ENCODE measurements at places on chromosomes 3 and 15. TPM values are rescaled to one million over a fixed set of nuclear protein-coding genes. Genes with fewer than 3 reads are reported as not detected.

GRCh38 chr3:48567500-48567899 lies 3.9 kb upstream of the UCN2 start:
- DNase-seq = no peak

DNA sequence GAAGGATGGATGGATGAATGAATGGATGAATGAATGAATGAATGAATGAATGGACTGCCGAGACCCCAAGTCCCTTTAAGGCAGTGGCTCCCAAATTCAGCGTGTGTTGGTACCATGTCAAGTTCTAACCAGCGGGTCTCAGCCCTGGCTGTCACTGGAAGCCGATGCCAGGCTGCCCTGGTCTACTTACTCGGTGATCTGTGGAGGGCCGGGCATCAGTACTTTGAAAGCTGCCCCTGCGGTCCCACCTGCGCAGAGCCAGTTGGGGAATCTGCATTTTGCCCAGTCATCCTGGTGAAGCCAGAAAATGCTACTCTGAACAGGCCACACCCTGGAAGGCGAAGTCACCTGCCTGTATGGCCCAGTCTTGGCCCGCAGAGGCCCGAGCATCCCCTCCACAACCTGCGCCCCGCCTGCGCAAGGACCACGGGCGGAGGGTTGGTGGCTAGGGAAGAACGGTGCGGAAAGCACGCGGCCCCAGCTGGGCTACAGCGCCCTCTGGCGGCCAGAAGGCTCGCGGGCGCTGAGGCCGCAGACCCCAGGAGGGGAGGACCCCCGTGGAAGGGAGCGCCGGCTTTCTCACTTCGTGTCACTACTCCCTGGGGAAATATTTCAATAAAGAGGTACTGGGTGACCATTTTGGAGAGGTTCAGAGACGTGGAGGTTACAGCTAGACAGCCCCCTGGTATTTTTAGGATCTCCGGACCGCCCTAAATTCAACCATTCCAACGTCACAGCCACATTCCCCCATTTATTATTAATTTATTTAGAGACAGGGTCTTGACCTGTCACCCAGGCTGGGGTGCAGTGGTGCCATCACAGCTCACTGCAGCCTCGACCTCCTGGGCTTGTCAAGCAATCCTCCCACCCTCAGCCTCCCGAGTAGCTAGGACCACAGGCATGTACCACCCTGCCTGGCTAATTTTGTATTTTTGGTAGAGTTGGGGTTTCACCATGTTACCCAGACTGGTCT lies 34.9 kb downstream of the PRKCD start:
- peak; percentile 43 for DNase-seq

DNA sequence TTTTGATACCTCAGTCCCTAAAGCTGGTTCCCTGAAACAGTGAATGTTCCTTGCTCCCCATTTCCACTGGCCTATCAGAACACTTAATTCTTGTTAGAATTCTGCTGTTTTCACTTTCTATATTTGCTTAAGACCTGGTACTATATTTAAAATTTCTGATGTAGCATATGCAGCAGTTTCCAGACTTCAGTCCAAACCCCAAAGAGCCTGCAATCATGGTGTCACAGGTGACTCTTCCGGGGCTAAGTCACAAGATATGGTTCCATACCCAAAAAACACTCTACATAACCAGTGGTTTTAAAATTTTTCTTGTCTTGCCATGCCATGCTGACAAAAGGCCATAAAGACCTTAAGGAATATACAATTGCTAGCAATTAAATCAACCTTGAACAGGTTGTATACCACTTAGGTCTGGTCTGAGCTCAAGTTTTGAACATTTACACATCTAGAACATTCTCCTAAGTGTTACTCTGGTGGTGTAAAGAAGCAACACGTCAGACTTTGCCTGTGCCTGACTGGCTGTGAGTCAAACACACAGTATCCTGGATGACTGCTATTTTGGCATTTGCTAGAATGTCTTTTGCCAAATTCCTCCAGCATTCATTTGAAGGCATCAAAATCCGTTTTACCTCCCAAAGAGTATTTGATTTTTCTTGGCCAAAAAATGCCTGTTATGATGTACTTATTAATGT lies 160.0 kb downstream of the FRMD5 start:
- DNase-seq = peak; percentile 50

Gene GOLGA8G
- total RNA-seq = not detected

Gene OXTR
- 0.39 TPM for total RNA-seq

Gene SCG5
- 0.68 TPM for total RNA-seq

- DNase-seq = no peak
Observed at GRCh38 chr15:88498996-88499395, 31.5 kb downstream of the MRPS11 start.

DNA sequence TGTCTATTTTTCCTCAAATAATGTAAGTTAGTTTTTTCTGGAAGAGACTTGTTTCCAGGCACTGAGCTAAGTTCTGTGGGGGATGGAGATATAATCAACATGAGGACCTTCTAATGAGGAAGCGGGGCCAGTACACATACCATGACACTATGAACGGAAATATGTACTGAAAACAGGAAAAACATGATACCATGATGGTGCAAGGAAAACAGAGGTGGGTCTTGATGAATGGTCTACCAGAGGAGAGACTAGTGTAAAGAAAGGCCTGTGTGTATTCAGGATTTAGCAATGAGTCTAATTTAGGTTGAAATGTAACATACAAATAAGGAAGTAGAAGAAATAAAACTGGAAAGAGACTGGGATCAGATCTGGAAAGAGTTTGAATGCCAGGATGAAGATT lies 38.9 kb upstream of the TPRG1 start:
- DNase-seq = no peak

DNA sequence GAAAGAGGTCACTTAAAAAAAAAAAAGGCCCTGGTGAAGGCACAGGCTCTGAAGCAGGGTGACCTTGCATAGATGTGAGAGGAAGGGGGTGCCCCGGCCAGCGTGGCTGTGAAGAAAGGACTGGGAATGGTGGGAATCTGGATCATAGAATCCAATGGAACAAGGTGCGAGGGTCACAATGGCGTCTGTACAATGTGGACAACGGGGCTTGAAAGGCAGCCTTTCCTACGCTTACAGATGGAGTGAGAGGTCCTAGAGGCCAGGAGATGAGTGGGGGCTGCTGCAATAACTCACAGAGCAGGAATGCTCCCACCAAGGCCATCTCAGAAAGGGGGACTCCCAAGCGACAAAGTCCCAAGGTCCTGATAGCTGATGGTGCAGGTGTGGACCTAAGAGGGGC lies 162.2 kb downstream of the ATP10A start:
- no peak for DNase-seq

DNA sequence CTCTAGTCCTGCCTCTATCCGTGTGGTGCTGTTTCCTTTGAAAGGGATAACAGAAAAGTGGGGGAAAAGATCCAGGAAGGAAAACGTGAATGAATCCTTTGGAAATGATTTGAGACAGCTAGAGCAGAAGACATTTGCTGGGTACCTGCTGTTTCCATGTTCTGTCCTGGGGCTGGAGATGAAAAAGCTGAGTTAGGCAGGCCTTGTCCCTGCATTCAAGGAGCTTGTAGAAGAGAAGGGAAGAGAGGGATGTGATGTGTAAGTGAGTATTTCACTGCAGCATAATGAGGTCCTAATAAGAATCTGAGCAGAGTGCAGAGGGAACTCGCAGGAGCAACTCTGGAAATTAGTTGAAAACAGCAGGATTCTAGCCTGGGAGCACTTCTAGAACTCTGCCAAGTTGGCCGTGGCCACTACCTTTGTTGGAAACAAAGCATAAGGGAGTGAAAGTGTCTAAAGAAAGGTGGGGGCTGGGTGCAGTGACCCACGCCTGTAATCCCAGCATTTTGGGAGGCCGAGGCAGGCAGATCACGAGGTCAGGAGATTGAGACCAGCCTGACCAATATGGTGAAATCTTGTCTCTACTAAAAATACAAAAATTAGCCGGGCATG lies 13.8 kb upstream of the SEMA4B start:
- no peak for DNase-seq

Gene DNAH12
- 0.19 TPM for total RNA-seq

GRCh38 chr3:38968403-38968802 lies 83.3 kb downstream of the SCN11A start:
- no peak for DNase-seq

DNA sequence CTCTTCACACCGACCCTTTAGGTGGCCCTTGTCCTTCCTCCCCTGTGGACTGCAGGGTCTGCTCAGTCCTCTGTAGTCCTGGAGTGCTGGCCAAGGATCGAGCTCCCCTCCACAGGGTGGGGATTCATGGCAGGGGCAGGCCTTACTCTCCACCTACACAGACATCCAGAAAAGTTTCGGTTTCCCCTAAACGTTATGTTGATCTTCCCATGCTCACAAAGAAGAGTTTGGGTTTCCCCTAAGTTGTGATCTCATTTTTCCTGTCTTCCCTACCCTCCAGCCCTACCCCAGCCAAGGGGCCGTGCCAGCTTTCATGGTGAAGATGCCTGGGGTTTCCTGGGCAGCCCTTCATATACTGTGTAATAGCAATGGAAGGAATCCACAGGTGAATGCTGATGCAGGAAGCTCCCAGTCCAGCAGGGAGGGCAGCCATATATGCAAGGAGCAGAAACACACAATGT lies 10.3 kb downstream of the STOML1 start:
- DNase-seq = no peak

Gene SLC22A14
- total RNA-seq = not detected

DNA sequence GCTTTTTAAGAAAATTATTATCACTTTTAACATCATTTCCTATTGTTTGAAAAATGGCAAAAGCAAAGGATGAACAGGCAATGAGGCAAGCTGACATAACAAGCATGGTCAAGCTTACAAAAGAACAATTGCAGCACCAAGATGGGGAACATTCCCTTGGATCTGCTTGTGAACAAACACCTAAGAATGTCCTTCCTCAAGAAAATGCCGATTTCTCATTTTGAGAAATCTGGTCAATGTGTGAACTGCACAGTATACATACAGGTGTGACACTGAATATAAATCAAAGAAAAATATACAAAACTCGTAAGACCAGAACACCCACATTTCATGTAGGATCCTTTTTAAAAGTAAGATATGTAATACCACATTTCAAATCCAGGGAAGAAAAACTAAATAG lies 58.9 kb downstream of the LRRFIP2 start:
- DNase-seq = no peak

DNA sequence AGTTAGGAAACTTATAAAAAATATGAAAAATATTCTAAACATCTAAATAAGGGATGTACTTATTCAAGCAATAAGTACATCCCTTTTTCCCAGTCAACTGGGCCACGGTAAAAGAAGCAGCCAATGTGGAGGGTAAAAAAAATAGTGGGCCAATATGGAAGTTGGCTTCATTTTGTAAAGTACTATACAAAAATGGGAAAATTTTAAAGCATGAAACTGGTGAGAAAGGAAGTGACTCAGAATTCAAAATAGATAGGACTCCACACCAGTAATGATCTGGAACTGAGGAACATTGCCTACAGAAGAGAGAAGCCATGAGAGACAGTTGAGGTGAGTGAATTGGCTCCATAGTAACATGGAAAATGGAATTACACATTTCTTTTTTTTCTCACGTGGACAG lies 108.9 kb downstream of the FNDC3B start:
- no peak for DNase-seq

GRCh38 chr15:95451938-95452337 lies 878.6 kb upstream of the NR2F2 start:
- no peak for DNase-seq

GRCh38 chr3:172692751-172693338 lies 18.0 kb downstream of the NCEH1 start:
- DNase-seq = no peak

- no peak for DNase-seq
Observed at GRCh38 chr3:101873619-101874018, 24.3 kb downstream of the NFKBIZ start.

DNA sequence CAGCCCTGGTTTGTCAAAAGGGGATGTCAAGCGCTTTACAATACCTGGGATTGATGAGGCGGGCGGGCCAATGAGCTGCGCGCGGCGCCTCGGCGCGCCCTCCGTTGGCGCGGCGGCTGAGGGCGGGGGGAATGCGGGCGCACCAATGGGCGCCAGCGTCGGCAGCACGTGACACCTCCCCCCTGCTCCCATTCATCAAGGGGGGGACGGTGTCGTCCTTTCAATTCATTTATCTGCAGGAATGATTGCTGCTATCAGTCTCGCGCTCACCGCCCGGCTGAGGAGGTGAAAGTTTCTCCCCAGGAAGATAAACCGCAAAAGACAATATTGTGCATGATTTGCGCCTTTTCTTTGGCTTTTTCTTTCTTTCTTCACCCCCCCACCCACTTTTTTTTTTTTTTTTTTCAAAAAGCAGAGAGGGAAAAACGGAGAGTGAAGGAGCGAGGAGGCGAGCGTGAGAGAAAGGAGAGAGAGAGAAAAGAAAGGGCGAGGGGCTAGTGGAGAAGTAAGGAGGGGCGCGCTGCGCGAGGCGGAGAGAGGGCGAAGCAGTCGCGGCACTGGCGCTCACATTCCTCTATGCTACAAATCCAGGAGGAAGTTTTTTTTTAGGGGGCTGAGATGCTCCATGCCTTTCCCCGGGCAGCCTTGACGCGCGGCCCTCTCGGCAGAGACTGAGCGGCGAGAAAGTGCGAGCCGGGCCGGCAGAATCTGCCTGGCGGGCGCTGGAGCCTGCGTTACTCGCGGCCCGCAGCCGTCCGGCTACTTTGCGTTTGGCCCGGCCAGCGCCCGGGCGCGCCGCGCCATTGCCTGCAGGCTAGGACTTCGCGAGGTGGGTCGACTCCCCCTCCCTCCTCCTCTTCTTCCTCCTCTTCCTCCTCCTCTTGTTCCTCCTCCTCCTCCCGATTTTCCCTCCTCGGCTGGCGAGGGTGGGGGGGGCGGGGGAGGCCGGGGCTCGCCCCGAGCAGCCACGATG lies at the start of gene ZIC1:
TSS of gene ZIC1 (plus strand) at position 223 of the 973 bp plus-strand sequence. CDS start at position 971, 748 bp downstream.
- DNase-seq = no peak

Gene NRROS
- total RNA-seq = 3.4 TPM

Gene IQCF5
- not detected for total RNA-seq

GRCh38 chr15:75732809-75733451 lies 20.3 kb upstream of the CSPG4 start:
- peak; percentile 86 for DNase-seq

DNA sequence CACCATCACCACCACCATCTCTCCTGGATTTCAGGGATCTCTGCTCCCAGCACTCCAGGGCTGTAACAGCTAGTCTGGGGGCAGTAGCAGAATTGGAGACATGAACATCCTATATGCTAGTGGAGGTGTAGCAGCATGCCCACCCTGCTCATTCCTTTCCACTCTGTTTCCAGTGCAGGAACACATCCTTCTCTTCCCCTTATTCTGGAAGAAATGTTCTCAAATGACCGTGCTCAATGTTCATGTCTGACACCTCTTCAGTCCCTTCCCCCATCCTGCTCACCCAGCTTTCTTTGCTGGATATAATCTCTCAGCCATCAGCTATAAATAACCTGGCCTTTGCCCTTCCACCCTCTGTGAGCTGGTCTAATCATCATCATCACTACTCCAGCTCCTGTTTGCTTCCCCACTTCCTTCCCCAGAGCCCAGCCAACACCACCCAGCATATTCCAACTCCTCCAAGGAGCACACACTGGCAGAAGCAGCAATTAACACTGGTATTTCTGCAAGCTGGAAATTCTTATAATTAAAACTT lies 31.1 kb downstream of the DCLK3 start:
- DNase-seq = no peak

DNA sequence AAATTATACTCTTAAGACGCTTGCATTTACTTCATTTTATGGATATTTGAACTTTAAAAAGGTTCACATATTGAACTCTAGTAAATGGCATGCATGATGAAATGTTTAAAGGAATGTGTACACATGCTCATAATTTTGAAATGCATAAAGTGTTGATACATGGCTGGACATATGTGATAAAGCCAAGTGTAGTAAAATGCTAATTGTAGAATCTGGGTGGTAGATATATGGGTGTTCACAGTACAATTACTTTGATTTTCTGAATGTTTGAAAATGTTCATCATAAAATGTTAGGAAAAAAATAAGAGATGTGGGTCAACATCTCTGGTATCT lies 4.2 kb upstream of the EFHB start:
- no peak for DNase-seq

Measured in right cardiac atrium (tissue), 5 donors.